GM23248 (cell line): ENCODE measurements at places on chromosomes 11 and 22.
A peak's percentile ranks its signal among the peaks of the same experiment; 100 is the strongest.

GRCh38 chr11:105181521-105181920 is 42.0 kb upstream of the CARD18 start:
- peak; percentile 53 for DNase-seq

- DNase-seq = no peak
These were observed 72.0 kb downstream of the TP53I11 start for GRCh38 chr11:44878711-44879110.

DNA sequence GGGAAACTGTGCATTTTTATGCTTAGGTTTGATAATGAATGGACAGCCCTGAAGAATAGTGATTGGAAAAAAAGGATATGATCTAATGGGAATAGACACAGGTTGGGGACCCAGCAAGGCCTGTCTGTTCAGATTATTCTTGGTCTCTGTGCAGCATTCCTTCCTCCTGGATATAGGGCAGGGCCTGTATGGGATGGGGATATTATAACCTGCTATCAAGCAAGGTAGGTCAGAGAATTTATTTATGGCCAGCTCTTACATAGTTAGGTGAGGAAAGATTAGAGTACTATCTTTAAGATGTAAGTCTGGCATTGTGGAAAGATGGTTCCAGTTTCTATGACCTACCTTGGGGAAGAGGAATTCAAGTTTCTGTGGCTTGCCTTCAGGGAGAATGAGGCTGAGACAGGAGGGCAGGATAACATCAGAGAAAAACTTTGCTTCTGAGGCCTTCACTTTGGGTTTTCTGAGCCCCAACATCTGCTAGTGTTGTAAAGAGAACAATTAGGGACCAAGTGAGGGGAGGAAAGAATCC is 8.5 kb upstream of the BIRC2 start:
- no peak for DNase-seq

- peak; percentile 47 for DNase-seq
These were observed 2.3 kb downstream of the CASTOR1 start for GRCh38 chr22:30286813-30287647.

DNA sequence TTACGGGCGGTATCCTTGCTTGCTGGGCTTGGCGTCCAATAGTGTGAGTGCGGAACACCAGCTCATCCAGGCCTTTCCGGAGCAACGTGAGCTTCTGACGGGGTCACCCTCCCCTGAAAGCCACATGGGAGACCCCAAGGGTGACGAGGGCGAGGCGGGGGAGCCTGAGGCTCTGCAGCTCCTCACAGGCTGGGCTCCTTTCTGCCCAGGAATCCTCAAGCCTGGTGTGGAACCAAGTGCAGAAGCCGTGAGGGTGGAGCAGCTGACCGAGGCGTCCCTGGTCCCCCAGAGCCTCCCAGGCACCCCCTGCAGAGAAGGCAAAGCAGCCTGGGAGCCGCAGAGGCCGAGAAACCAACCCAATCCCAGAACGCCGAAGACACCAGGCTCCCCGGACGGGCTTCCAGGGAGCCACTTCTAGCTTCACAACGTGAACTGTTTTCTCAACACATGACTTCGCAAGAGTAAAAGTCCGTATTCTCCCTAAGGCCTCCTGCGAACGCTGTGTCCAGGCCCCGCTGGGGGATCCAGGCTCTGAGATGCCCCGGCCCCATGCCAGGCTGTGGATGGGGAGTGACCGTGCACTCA is 530.3 kb downstream of the BRD1 start:
- DNase-seq = no peak

GRCh38 chr22:35610741-35611140 is 6.4 kb downstream of the MB start:
- no peak for DNase-seq

GRCh38 chr11:111882202-111882601 is 2.9 kb downstream of the CFAP68 start:
- no peak for DNase-seq

GRCh38 chr11:110297076-110297725 is 787 bp upstream of the RDX start:
- peak; percentile 79 for DNase-seq

GRCh38 chr11:101706541-101706940 is 122.7 kb upstream of the TRPC6 start:
- DNase-seq = peak; percentile 49
